ENCODE measurements at places on chromosomes 5 and 9. TPM values are rescaled to one million over a fixed set of nuclear protein-coding genes. Genes with fewer than 3 reads are reported as not detected.

- no peak for DNase-seq
These were observed 87.8 kb downstream of the NTNG2 start for GRCh38 chr9:132249690-132250089.

PHYHD1 gene
- total RNA-seq: 29.9 TPM

GRCh38 chr5:26415987-26416779, 622.2 kb downstream of the CDH9 start:
- no peak for DNase-seq

DNA sequence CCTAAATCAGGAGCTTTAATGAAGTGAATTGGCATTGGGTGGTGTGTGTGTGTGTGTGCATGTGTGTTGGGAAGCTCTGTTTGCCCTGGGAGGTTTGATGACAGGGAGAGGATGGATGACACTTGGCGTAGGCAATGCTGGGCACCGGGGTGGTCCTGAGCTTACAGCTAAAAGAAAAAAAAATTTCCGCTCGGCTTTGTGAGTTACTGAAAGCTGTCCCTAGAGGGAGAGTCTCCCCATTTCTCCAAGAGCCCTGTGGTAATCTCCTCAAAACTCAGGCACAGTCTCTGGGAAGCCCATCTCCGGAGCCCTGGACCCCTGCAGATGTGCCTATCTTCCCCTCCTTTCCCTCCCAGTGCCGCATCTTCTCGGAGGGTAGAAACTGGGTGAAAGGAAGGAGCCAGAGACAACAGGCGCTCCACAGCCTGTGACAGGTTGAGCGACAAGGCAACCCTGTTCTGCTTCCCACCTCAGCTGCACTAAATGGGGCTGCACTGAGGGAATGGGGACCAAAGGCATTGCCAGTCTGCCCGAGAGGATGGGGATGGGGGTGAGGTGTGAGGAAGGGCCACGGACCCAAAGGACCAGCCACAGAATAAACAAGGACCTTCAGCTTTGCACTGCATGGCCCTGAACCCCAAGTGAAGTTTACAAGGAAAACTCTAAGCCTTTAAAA, 35.8 kb upstream of the TIFAB start:
- DNase-seq: peak; percentile 46

DNA sequence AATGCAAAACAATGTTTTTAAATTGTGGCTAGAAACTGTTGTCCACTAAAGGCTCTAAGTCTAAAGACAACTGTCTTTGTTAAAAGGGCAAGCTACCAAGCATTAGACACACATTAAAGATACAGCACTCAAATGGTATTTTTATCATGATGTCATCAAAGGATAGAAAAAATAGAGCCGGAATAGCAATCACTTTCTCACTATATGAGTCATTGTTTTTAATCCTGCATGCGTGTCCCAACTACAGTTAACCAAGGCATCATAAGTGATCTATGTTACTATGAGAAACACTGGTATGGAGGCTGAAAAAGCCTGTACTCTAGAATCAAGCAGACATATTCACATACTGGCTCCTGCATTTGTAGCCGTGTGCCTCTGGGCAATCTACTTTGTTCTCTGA, 1.9 kb upstream of the PJA2 start:
- DNase-seq: no peak

DNA sequence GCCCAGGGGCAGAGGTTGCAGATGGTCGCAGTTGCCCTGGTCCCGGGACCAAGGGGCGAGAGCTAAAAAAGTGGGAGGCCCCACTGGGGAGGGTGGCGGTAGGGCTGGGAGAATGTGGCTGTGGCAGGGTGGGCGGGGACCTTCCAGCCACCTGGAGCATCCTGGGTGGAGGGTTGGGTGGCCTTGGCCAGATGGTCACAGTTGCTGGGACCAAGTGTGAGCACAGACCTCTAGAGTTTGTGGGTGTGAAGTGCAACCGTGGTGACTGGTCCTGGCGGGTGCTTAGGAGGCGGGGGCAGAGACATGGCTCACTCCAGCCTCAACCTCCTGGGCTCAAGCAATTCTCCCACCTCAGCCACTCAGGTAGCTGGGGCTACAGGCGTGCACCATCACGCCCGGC, 5.7 kb upstream of the TRAF2 start:
- no peak for DNase-seq

KIF27 gene
- 13.1 TPM for total RNA-seq

EIF4E1B gene
- 1.2 TPM for total RNA-seq

TMEM203 gene
- total RNA-seq: 34.1 TPM

DNA sequence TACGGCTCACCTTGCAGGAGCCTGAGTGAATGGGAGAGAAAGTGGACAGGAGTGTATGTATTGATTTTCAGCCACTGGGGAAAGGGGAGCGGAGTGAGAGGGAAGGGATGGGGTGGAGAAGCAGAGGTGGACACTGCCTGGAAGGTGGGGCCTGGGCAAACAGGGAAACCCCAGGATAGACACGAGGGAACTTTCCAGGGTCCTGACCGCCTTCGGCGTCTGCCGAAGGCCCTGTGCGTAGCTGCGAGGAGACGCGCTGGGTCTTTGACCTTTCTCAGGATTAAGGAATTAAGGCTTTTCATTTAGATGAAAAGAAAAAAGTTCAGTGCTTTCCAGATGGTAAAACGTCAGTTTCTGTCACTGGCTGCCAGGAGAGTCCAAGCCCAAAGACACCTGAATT, 134.6 kb upstream of the RAPGEF1 start:
- no peak for DNase-seq

- DNase-seq: no peak
These were observed 185.0 kb downstream of the ZNF608 start for GRCh38 chr5:124561451-124561850.

DNA sequence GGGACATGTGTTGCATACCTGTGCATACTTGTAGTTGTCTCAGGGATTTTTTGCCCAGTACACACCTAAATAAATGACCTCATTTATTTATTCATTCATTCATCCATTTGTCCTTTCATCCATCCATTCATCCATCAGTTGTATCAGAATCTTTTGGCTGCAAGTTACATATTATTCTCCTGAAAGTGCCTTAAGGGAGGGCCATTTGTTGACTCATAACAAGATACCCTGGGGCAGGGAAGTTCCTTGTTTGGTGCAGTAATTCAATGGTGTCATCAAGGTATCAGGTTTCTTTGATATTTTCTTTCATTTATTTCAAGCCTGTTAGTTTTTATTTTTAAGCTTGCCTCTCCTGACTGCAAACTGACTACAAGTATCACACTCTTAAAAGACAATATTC, 597.9 kb upstream of the TLE4 start:
- DNase-seq: no peak

GRCh38 chr5:120368923-120369715, 95.0 kb upstream of the PRR16 start:
- no peak for DNase-seq

DNA sequence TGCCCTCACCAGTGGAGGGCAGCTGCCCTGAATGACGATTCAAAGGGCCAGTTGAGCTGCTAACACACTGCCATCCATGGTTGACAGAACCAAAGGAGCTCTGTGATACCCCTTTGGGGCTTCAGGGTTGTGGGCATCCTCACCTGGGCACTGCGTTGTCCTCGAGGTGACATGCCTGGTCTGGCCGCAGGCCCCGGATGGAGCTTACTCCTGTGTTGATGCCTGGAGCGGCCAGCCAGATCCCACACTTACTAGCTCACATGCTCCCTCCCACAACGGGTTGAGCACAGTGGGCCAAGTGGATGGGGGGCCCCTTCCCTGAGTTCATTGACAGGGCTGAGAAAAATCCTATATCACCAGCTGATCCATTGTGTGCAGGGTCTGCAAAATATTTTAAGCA, 898.9 kb downstream of the TAF11L14 start:
- DNase-seq: no peak

- DNase-seq: no peak
These were observed 29.3 kb downstream of the PPIC start for GRCh38 chr5:123007182-123007581.

DNA sequence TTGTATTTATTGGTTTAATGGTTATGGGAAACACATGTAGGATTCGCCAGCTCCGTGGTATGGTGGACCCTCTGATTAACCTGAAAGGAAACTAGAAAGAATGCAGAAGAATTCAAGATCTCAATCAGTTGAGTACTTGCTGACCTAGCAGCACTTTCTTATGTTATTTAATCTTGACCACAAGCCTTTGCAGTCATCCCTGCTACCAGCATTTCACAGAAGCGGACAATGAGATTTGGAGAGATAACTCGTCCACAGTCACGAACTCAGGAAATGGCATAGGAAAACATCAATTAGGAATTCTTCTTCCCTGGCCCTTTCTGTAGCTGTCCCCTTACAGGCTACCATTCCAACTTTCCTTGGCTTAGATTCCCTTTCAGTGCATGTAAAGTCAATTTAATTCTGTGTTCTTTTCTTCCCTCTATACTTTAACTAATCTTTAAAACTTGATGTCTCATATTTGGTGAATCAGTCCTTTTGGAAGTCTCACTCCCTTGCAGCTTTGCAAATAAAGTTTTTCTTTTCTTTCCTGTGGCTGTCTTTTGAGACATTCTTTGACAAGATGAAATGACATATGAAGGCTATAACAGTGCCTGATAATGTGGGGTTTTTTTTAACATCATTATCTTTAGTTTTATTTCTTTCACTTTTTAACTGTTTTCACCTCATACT, 1.3 kb upstream of the SLC44A1 start:
- DNase-seq: no peak

DNA sequence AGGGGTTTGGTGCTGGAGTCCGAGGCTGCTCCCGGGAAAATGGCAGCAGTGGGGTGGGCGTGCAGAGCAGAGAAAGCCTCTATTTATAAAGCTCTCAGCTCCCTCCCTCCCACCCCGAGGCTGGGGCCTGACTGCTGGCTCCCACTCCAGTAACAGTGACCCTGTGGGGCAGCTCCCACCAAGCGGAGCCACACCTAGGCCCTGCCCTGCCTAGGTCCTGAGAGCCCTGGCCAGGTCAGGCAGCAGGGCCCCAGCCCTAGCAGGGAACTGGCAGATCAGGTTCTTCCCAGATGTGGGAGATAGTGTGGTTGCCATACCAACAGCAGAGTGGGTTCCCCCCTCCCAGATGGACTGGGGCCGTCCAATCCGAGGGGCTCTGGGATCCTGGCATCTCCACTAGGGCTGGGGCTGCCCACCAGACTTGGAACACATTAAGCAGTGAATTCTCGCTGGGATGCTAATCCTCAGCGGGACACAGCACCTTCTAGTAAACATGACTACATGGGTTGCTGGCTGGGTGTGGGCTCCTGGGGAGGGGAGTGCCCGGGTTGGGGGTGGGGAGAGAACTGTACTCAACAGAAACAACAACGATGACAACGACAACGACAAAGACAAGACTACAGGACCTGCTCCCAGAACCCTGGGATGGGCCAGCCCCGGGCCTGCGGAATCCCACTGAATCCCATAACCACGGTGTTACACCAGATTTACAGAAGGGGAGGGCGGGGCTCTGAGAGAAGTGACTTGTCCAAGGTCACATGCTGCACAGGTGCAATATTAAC, 1.5 kb downstream of the SH3GLB2 start:
- DNase-seq: peak; percentile 78

DNA sequence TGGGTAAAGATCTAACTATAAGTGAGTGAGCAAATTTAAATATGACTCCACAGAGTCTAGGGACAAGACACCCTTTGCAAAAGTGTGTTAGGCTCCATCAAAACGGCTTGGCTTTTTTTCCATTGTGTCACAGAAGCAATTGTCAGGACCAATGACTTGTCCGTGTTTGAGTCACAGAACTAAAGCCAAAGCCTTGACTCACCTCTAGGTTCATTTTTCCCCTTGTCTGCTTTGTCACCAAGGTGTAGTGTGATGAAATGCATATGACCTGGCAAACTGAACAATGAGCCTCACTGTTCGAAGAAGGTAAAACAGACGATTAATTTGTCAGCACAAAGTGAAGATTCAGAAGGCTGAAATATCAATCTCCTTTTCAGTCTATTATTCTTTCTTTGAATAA, 331.0 kb downstream of the GLIS3 start:
- no peak for DNase-seq

GRCh38 chr9:105193560-105193959, 50.9 kb upstream of the SLC44A1 start:
- no peak for DNase-seq

ELAVL2 gene
- total RNA-seq: 35.8 TPM

GRCh38 chr9:128072144-128073021, 4.4 kb downstream of the SLC25A25 start:
- DNase-seq: peak; percentile 62

SAXO1 gene
- total RNA-seq: 0.17 TPM

DNA sequence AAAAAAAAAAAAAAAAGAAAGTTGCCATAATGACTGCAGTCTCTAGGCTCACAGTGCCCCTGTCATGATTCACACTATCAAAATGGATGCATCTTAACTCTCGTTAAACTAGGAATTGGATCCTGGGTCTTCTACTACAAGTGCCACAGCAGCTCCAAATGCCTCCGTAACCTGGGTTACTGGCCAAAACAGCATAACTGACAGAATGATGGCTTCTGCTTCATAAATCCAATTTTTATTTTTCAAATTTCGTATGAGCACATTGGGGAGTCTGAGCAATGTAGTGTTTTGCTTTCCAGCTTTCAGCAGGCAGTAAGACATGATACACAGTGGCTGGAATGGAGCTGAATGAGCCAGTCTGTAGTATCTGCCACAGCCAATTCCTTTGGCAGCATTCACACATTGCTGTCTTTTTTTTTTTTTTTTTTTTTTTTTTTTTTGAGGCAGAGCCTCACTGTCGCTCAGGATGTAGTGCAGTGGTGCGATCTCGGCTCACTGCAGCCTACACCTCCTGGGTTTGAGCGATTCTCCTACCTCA, 36.0 kb upstream of the NPM1 start:
- no peak for DNase-seq

GRCh38 chr9:89903141-89903475, 298.3 kb downstream of the GADD45G start:
- DNase-seq: no peak

SOHLH1 gene
- total RNA-seq: 0.50 TPM

- no peak for DNase-seq
These were observed 3.0 kb upstream of the IFNW1 start for GRCh38 chr9:21144603-21145002.

DNA sequence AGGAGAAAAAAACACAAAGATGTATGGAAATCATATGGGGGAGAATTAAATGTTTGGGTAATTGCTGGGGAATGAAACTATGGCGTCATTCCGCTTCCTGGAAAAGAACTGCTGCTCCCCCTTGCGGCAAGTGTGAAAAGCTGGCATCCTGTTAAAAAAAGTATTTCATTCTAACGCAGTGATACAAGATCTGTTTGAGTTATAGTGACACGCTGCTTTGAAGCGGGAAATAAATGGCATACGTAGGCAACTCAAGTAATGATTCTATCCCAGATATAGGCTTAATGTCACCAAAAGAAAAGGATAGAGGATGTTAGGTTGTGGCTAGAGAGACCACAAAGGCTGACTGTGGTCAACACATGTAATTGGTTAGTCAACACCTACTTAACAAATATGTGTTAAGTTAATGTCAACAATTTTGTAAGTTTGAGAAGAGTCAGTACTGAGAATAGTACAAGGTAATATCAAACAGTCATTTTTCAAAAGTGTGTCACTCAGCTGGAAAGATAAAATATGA, 70.2 kb upstream of the ALDH1A1 start:
- no peak for DNase-seq

- no peak for DNase-seq
These were observed 143.0 kb upstream of the PRLR start for GRCh38 chr5:35373249-35373648.

ADGRD2 gene
- total RNA-seq: 4.3 TPM

- no peak for DNase-seq
These were observed 44.4 kb upstream of the ROR2 start for GRCh38 chr9:91994422-91994821.

GRCh38 chr5:113189291-113189690, 212.7 kb downstream of the DCP2 start:
- DNase-seq: no peak
